D721Med (cell line): ENCODE measurements at places on chromosomes 7 and 10.

- DNase-seq, result no peak
Measured at GRCh38 chr7:151012031-151012692, 12.1 kb downstream of the ATG9B start.

GRCh38 chr10:121179006-121179405 lies 327.8 kb downstream of the WDR11 start:
- no peak for DNase-seq

GRCh38 chr7:94972296-94972695 lies 64.9 kb downstream of the PPP1R9A start:
- DNase-seq, result no peak

- DNase-seq, result no peak
Measured at GRCh38 chr7:17626235-17626634, 314.1 kb downstream of the SNX13 start.

GRCh38 chr7:30912986-30913811 lies 1.5 kb downstream of the AQP1 start:
- no peak for DNase-seq

- no peak for DNase-seq
Measured at GRCh38 chr7:79912213-79912633, 222.4 kb upstream of the GNAI1 start.

- DNase-seq, result no peak
Measured at GRCh38 chr7:66344166-66344565, 139.0 kb downstream of the TPST1 start.

DNA sequence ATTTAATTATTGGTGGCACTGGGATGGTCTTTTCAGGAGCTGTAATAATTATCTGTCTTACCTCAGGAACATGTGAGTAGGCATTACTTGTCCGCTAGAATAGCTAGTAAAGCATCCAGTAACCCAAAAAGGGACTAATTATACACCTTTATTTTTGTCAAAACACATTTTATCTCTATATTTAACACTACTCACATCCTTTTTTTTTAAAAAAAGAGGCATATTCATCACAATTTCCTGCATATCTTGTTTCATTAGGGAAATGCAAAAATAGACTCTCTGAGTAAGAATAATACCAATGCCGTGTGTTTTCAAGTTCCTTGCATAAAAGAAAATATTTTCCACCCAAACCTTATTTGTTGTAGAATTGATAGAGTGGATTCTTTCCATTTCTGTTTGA lies 99.5 kb downstream of the VTI1A start:
- DNase-seq, result no peak

GRCh38 chr7:99380823-99381663 lies 6.5 kb downstream of the ARPC1B start:
- DNase-seq, result no peak

- no peak for DNase-seq
Measured at GRCh38 chr7:155761162-155761561, 51.1 kb downstream of the SHH start.

DNA sequence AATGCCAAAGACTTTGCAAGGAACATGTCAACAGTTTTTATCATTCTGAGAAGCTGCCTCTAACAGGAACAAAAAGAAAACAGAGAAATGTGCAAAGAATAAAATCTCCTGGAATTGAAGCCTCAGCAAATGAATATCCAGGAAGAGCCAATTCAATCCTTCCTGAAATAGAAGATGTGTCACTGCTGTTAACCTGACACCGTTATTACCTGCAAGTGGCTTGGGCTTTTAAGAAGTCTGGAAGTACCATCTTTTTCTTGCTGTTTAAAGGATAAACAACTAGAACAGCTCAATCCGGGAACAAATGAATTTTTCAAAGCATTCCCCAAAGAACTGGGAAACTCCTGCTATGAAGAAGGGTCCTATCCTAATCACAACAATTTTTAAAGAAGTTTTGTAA lies 434.8 kb downstream of the KCNMA1 start:
- DNase-seq, result no peak

GRCh38 chr7:100623951-100624824 lies 11.8 kb downstream of the MOSPD3 start:
- DNase-seq, result no peak

GRCh38 chr10:121324678-121325213 lies 273.5 kb downstream of the FGFR2 start:
- DNase-seq, result no peak

DNA sequence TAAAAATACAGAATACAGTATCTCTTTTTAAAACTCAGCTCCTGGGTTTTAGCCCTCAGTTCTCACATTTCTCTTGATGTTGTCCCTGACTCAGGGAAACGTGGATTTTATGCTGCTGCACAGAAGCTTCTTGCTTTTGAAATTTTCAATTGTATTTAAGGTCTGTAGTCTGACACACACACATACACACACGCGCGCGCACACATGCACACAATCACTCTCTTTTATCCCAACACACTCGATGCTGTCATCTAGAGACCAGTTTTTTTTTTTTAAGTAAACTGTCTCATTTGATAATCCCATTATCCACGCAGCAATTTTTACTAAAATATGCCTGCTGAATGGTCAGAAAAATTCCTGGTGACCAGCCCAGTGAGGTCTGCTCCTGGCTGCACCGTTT lies 108.6 kb downstream of the KMT2E start:
- DNase-seq, result no peak

GRCh38 chr10:102523250-102524029 lies 19.7 kb downstream of the SUFU start:
- no peak for DNase-seq
